Endothelial cell of umbilical vein (primary cell): ENCODE measurements at places on chromosomes 1 and 21. TPM values are rescaled to one million over a fixed set of nuclear protein-coding genes. Genes with fewer than 3 reads are reported as not detected.
A peak's percentile ranks its signal among the peaks of the same experiment; 100 is the strongest.

GRCh38 chr21:42673633-42674328, 20.4 kb downstream of the PDE9A start:
- DNase-seq = no peak

Gene CLCA1
- total RNA-seq = not detected in 2 replicates

DNA sequence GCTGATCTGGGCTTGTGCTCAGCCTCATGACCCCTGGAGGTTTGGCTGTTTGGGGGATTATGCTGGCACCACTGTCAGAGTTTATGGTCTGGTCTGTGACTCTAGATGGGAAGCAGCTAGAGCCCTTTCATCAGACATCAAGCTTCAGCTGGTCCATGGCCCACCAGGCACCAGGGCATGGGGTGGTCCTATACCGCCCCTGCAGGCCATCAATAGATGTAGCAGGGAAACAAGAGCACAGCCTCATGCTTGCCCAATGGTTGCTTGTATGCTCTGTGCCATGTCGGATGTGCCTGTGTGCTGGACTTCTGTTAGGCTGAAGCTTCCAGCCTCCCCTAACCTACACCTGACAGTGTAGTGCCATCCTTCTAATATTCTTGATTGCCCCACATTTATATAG, 71.1 kb upstream of the CD34 start:
- peak; percentile 25 for DNase-seq

DNA sequence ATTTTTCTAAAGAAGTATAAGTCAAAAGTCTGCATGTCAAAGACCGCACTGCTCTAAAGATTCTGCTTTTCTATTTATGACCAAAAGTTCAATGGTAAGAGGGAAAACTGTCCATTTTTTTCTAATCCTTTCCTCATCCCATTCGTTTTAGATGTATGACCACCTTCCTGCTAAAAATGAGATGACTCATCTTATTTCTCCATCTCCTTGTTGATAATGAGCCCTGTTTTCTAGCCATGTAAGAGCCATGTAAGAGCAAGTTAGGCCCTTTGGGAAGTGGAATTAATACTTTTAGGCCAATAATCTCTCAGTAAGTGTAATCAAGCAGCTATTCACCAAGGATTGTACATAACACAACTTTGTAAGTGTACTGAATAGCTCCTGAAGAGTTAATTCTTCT, 475.6 kb upstream of the B3GALT2 start:
- DNase-seq = no peak

Gene ARHGEF2
- 110 and 118 TPM in 2 replicates for total RNA-seq

GRCh38 chr1:231508497-231508896, 20.0 kb upstream of the TSNAX start:
- no peak for DNase-seq

DNA sequence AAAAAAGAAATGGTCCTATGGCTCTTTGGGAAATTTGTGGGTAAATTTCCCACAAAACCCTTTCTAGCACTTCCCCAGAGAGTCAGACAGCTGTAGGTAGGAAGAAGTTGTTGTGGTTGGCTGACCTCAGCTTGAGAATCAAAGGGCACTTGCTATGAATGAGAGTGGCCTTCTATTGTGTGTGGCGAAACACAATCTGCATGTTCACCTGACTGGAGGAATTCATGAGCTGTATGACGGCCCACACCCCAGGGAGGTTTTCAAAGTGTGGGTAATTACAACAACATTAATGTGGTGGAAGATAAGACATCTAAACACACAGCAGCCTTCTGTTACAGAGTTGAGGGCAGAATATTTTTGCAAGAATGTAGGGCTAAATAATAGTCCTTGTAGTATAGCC, 38.8 kb downstream of the NGF start:
- DNase-seq = no peak

Gene PNRC2
- 77.8 and 107 TPM in 2 replicates for total RNA-seq

GRCh38 chr1:58780836-58781452, 2.9 kb downstream of the JUN start:
- peak; percentile 38 for DNase-seq

DNA sequence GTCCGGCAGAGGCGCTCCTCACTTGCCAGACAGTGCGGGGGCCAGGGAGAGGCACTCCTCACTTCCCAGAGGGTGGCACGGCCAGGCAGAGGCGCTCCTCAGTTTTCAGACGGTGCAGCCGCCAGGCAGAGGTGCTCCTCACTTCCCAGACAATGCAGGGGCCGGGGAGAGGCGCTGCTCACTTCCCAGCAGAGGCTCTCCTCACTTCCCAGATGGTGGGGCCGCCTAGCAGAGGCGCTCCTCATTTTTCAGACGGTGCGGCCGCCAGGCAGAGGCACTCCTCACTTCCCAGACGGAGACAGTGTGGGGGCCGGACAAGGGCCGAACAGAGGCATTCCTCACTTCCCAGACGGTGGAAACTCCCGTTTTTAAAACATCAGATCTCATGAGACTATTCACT, 238.4 kb upstream of the CACYBP start:
- DNase-seq = no peak

Gene NHLH1
- 0.16 and 0.46 TPM in 2 replicates for total RNA-seq

Gene PGLYRP3
- not detected in 2 replicates for total RNA-seq
